CD8-positive, alpha-beta T cell (primary cell): ENCODE measurements at places on chromosomes 3 and 15.

DNA sequence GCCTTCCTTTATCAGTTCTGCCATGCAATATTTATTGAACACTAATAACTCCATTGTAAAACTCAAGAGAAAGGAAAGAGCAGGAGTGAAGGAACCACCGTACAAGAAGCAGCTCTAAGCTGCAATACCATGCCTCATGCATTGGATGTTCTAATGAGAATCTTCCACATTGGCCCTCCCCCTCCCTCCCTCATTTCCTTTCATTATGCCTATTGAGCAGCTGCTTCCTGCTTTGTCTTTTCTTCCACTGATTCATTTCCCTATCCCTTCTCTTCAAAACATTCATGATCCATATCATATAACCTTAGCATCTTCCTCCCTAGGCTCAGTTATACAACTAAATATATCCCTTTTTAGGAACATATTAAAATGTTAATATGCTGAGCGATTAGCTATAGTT, 698.7 kb upstream of the GOLIM4 start:
- DNase-seq = no peak

DNA sequence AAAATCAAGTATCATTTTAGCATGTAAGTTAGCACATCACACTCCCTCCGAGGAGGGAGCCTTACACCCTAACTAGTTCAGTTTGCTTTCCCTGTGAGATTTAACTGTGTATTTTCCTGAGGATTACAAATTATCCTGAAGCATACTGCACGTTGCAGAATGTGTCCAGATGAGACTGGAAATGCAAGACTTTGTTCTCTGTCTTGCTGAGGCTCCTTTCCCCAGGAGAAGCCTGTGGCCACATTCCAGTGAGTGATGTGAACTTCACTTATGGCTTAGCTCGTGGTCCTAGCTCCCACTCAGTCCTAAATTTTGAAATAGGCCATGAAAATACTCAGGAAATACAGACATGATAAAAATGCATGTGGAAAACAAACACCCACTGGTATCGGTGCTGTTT, 23.7 kb downstream of the PDZRN3 start:
- DNase-seq = no peak

DNA sequence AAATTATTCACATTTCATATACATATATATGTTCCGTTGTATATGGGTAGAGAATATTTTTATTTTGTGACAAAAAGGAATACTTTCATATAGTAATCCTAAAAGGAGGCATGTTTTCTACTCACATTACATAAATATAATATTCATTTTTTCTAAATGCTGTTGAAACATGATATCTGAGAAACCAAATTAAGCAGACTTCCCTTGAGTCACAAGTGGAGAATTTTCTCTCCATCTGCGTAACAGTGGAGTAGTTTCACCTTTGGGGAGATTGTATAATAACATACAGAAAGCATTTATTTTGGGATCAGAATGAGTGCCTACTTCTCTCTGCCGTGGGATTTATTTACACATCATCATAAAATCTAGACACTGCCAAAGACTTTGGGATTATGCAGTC, 849.8 kb downstream of the NSUN3 start:
- DNase-seq = no peak

- no peak for DNase-seq
Measured at GRCh38 chr3:84245789-84246188, 713.0 kb upstream of the CADM2 start.

GRCh38 chr15:57036352-57036751, 117.9 kb downstream of the TCF12 start:
- no peak for DNase-seq

GRCh38 chr15:100696452-100696851, 94.1 kb downstream of the ASB7 start:
- DNase-seq = no peak

- no peak for DNase-seq
Measured at GRCh38 chr3:11363715-11364114, 91.5 kb downstream of the ATG7 start.

- no peak for DNase-seq
Measured at GRCh38 chr3:105837143-105837740, 31.6 kb downstream of the CBLB start.

- DNase-seq = no peak
Measured at GRCh38 chr3:111784001-111784400, 75.1 kb upstream of the PHLDB2 start.

DNA sequence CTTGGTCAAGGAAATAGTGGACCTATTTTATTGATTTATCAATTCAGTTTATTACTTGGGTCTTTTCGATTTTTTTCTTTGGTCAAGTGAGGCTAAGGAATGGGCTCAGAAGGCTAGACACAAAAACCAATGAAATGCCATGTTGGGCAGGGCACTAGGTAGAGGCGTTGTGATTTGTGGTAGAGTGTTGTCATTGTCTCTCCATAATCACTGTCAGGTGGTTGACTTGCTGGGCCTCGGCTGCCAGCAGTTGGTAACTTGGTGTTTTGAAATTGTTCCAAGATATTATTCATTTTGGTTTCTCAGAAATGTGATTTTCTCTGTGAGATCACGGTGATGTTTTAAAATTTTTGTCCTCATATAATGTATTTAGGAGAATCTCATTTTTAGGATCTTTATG, 173.6 kb downstream of the KLHL25 start:
- no peak for DNase-seq

DNA sequence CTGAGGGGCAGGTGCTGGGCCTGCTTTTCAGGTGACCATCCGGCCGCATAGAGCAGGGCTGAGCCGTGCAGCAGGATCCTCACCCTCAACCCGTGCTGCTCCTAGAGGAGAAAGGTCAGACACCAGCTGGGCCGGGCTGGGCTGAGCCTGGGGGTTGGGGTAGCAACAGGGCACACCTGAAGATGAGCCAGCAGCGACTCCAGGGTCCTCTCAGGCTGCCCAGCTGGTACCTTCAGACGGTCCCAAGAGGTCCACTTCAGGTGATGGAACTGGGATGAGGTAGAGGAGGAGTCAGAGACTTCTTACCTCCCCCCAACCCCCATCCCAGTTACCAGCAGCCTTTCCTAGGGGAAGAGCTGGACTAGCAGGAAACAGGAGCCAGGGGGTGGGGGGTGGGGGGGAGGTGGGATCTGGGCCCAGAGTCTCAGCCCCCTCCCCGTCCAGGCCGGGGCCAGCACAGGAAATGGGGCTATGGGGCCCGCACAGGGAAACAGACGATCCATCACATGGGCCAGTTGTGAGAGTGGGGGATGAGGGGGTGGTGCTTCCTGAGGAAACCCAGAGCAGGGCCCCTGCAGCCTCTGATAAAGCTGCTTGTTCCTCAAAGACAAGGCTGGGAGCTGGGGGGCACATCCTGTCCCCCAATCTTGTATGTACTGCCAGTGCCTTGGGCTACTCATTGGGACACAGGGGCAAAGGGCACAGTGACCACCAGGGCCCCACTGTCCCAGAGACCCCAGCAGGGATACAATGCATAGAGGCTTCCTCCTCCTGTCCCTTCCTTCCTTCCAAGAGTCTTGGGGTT, 3.0 kb downstream of the INKA1 start:
- DNase-seq = peak; percentile 24

- DNase-seq = no peak
Measured at GRCh38 chr3:43919029-43919428, 228.3 kb downstream of the ABHD5 start.

GRCh38 chr3:41094351-41094750, 105.0 kb upstream of the CTNNB1 start:
- no peak for DNase-seq

- no peak for DNase-seq
Measured at GRCh38 chr3:184168363-184169120, 6.1 kb upstream of the AP2M1 start.

DNA sequence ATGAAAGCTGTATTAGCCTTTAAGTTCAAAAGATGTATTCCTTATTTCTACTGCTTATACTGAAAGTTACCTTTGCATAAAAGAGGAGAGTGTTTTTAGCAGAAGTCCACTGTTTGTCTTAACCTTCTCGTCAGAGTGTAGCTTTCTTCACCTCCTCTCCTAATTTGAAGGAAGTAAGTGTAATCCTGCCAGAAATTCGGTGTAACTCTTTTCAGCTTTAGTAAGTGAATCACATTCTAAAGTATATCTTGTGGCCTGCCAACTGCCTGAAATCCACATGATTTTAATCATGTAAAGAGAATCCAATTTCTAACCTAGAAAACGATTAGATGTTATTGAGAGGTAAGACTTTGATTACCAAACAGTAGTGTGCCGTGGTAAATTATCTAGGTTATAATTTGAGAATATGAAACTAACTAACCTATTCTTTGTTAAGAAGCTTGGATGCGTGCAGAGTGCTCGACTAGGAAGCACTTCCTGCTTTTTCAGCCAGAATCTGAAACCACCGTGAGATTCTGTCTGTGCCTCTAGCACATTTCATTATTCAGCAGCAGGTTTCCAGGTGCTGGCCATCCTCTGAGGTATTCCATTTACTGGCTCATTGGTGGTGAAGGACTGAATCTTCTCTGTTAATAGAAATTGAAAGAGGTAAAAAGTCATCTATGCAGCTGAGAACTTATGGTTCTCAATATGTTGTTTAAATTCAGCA, 7.5 kb downstream of the GYG1 start:
- DNase-seq = peak; percentile 57

DNA sequence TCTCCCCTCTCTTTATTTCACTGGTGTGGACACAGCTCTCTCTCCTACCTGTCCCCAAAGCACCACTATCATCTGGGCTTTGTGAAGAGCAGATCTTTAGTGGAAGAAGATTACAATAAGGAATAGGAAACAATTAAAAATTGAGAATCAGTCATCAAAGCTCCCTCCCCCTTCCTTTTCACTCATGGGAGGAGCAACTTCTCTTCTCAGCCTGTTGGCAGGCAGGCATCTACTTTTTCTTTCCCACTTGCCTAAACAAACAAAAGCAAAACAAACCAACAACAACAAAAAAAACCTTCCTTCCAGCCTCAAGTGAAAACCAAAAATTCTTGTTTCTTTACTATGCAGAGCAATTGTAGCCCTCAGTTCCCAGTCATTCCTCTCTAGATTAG, 125.5 kb upstream of the BHLHE40 start:
- no peak for DNase-seq

GRCh38 chr3:98171071-98171470, 4.6 kb downstream of the OR5H15 start:
- DNase-seq = no peak

- DNase-seq = no peak
Measured at GRCh38 chr3:195903950-195904290, 4.4 kb downstream of the TNK2 start.

DNA sequence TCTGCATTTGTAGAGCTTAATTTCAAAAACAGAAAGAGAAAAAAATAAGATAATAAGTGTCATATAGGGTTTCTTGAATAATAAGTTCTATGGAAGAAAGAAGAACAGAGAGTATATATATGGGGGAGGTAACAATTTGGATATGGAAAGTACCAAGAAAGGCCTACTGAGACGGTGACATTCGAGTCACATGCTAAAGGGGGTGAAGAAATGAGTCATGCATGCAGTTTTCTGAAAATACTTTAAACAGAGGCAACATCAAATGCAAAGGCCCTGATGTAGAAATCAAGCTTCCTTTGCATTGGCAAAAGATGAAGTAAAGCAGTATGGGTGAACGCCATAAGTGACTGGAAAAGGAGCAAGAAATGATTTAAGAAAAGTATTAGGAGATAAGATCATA, 371.6 kb upstream of the ZNF385D start:
- no peak for DNase-seq

GRCh38 chr3:30289766-30290165, 316.6 kb upstream of the TGFBR2 start:
- DNase-seq = no peak

DNA sequence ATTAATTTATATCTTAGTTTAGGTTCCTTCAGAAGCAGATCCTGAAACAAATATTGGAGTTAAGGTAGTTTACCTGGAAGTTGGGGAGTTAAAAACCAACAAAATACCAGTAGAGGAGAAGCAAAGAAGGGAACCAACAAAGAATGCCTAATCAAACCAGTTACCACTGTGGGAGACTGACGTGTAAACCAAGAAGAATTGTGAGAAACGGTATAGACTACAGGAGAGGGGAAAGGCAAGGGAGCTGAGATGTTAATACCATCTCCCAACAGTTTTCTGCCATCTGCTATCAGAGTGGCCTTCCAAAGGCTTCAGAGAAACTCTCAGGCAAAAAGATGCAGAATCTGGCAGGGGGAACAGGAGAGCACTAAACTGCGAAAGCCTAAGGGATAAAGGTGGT, 53.5 kb downstream of the BFSP2 start:
- DNase-seq = no peak

DNA sequence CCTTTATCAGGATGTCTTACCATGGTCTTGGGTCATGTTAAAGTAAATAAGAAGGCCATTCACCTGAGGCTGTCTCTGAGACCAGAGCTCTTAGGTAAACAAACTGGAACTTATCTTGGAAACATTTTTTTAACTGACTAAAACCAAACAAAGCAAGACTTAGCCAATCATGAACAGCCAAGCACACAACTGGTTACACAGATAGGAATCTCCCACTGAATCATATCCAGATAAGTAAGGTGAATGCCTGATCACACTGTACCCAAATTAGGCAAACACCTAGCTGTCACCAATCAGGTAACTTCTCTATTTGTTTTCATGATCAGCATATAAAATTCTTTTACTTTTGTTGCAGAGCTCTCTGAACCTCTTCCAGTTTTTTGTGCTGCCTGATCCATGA, 205.4 kb downstream of the CNTN3 start:
- no peak for DNase-seq

- DNase-seq = no peak
Measured at GRCh38 chr3:64109438-64109837, 86.1 kb upstream of the PSMD6 start.

DNA sequence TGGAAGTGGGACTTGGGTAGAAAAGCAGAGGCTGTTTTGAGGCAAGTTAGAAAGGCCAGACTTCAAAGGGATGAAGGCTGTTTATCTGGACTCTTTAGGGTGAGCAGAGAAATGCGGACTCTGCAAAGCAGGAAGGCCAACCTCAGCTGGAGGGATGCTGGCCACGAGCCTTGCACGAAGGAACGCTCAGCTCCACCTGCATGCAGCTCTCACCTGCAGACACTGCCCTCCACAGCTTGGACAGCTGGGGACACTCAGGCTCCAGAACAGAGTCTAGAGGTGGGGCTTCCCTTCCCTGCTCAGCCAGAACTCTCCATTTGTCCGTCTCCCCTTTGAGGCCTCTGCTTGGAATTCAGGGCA, 229.7 kb downstream of the ADAMTS17 start:
- DNase-seq = no peak
